Stimulated activated CD8-positive, alpha-beta memory T cell treated with anti-CD3 and anti-CD28 coated beads, Interleukin-7, amount 100 ng/mL, for 1 hour (primary cell): ENCODE measurements at places on chromosomes 7 and 10.

DNA sequence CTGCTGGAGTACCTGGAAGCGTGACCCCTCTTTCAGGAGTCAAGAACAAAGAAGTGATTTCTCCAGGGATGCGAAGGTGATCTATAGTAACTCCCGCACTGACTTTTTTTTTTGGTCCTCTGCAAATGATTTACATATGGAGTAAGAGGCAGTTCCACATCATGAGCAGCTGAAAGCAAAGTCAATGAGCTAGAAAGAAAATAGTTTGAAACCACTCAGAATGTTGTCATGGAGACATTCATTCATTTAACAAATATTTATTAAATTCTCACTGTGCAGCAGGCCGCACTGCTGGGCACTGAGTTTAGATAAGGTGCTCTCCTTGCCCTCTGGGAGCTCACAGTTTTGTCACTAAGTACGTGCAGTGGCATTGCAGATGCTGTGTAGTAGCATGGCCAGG, 206.7 kb downstream of the CAMK1D start:
- DNase-seq, result no peak

- DNase-seq, result no peak
Measured at GRCh38 chr10:33270971-33271370, 63.5 kb downstream of the NRP1 start.

- DNase-seq, result no peak
Measured at GRCh38 chr7:148044173-148044572, 546.4 kb upstream of the C7orf33 start.

DNA sequence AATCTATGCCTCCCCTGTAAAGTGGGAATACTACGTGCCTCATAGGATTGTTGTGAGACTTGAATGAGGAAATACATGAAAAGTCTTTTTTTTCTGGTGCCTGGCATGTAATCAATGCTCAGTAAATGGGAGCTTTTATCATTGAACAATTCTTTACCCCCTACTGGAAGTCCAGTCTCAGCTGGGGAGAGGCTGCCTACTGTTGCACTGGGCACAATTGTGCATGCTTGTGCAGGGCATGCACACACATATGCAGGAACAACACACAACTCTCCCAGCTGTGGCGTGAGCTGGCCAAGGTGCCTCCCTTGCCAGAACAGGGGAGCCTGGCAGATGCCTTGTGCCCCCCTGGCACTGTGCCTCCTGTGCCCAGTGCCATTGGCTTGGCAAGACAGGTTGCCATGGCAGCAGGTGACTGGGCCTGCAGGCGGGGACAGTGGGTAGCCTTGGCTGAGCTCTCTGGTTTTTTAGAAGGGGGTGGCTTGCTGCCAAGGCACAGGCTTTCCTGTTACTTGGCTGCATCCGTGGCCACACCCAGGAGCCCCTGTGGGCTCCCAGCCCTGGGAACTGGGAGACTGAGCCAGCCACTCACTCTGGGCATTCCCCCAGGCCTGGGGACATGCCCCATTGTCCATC, 16.1 kb upstream of the PALD1 start:
- no peak for DNase-seq

GRCh38 chr7:69992938-69993337, 394.7 kb downstream of the AUTS2 start:
- no peak for DNase-seq

DNA sequence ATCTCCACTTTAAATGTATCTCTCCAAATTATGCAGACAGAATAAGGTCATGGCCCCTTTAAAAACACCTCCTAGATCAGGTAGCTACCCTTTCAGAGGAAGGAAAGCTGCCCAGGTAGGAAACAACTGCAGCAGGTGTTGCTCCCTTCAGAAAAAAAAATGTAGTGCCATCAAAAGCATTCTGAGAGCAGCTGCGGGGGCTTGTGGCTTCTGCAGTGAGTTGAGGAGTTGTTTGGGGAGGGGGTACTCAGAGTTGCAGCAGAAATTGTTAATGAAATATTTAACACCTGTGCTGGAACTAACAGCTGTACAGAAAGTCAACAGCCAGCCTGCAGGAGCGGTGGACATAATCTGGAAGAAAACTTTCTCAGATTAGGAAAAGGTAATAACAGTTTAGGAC, 24.0 kb downstream of the CDHR3 start:
- no peak for DNase-seq

GRCh38 chr10:63252095-63252762, 119.1 kb downstream of the NRBF2 start:
- DNase-seq, result no peak

DNA sequence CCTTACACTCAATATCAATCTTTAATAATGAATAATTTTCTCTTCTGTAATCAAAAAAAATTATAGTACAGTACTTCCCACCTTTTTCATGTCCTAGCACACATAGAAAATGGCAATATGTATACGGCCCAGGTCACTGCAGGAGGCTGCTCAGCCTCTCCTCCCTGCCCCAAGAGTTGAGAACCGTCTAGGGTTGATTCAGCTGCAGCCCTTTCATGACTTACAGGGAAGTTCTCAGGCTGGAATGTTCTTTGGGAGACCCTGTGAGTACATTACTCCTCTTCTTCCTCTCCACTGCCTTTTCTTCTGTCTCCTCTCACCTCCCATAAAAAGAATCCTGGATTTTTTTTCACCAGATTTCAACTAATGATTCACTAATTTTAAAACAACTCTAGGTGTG, 180.0 kb downstream of the HDAC9 start:
- no peak for DNase-seq

DNA sequence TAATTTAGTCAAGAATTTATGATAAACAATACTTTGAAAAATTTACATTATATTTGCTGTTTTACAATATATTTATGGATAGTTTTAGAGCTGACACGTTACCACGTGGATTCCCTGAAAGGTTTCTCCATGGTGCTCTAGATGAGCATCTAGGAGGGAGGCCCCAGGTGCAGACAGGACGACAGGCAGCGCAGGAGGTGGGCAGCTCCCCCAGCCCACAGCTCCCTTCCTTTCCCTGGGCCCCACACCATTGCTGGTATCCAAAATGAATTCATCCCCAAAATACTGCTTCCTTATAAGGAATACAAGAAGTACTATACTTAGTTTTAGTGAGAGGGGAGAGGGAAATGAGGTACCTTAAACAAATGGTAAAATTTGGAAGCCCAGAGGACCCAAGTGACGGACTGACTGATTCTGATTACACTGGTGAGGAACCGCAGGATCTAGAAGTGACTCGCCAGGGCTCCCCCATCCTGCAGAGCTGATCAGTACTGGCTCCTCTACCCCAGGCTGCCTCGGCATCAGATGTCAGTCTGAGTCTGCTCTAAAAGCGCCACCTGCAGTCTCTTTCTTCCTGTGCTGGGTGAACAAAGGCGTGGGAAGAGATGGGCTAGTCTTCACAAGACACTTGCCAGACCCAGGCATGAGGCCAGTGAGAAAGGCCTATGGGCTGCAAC, 89.2 kb downstream of the DLG5 start:
- peak; percentile 11 for DNase-seq

DNA sequence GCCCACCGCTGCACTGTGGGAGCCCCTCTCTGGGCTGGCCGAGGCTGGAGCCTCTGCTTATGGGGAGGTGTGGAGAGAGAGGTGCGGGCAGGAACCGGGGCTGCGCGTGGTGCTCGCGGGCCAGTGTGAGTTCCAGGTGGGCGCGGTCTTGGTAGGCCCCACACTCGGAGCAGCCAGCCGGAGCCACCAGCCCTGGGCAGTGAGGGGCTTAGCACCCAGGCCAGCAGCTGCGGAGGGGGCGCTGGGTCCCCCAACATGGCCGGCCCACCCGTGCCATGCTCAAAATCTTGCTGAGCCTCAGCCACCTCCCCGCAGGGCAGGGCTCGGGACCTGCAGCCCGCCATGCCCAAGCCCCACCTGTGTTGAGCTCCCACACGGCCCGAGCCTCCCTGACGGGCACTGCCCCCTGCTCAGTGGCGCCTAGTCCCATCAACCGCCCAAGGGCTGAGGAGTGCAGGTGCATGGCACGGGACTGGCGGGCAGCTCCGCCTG, 856.8 kb upstream of the CELF2 start:
- no peak for DNase-seq

GRCh38 chr7:83036721-83037380, 125.8 kb downstream of the PCLO start:
- DNase-seq, result no peak

DNA sequence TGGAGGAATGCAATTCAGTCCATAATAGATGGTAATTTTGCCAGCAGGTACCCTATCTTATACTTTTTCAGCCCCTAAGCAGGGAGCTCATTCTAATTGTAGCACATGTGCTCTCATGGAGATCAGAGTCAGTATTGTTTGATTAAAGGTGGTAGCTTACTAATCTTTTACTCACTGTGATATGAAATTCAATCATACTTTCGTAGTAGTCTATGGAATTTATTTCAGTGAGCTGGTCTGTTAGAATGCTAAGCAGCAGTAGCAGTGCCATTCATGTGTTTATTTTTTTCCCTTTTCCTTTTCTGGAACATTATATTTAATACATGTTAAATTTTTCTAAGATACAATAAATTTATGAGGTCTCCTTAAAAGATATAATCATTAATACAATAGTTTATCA, 109.0 kb downstream of the ST7 start:
- DNase-seq, result no peak
